ENCODE measurements at places on chromosomes 12 and 14.

- DNase-seq = peak; percentile 21
Measured at GRCh38 chr12:32548691-32549281, 130.3 kb upstream of the DNM1L start.

DNA sequence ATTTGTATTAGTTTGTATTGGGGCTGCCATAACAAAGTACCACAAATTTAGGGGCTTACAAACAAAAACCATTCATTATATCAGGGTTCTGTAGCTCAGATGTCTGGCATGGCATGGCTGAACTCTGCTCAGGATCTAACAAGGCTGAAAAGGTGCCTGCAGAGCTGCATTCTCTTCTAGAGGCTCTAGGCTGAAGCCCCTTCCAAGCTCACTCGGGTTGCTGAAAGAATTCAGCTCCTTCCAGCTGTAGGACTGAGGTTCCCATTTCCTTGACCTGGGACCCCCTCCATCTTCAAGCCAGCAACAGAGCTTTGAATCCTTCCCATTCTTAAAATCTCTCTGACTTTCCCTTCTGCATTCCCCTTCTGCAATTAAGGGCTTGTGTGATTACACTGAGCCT is 90.7 kb downstream of the NUAK1 start:
- DNase-seq = no peak

- no peak for DNase-seq
Measured at GRCh38 chr12:62673028-62673815, 206.6 kb downstream of the MON2 start.

- no peak for DNase-seq
Measured at GRCh38 chr14:79724934-79725717, 486.2 kb downstream of the DIO2 start.

DNA sequence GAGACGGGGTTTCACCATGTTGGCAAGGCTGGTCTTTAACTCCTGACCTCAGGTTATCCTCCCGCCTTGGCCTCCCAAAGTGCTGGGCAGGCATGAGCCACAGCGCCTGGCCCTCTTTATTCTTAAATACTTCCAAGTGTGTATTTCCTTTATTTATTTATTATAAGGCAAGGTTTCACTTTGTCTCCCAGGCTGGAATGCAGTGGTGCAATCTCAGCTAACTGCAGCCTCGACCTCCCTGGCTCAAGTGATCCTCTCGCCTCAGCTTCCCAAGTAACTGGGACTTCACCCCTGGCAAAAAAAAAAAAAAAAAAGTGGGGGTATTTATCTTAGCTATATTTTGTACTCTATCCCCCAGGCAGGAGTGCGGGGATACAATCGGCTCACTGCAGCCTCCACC is 6.8 kb downstream of the FAM216A start:
- no peak for DNase-seq

- no peak for DNase-seq
Measured at GRCh38 chr12:98796745-98797144, 151.7 kb downstream of the APAF1 start.

All from right cardiac atrium (tissue), 5 donors.